ENCODE measurements at places on chromosomes 3 and 15. TPM values are rescaled to one million over a fixed set of nuclear protein-coding genes. Genes with fewer than 3 reads are reported as not detected.

The TMEM108 gene
- total RNA-seq, result not detected

- H3K4me3 ChIP-seq, result no peak overlapping the region
- H3K4me1 ChIP-seq, result no peaks in the 10 kb centered on the region
- DNase-seq, result no peak
- H3K27ac ChIP-seq, result no peak overlapping the region
- no peaks in the 10 kb centered on the region for H3K27me3 ChIP-seq
These were observed 1334.4 kb upstream of the ALCAM start for GRCh38 chr3:104032283-104032682.

- no peaks in the 10 kb centered on the region for H3K36me3 ChIP-seq
- no peaks in the 10 kb centered on the region for H3K27me3 ChIP-seq
- H3K4me1 ChIP-seq, result no peaks in the 10 kb centered on the region
- no peak overlapping the region for H3K27ac ChIP-seq
- no peak for DNase-seq
These were observed 428.3 kb upstream of the ATP11B start for GRCh38 chr3:182364723-182365650.

GRCh38 chr3:197132916-197133530 lies 103.4 kb upstream of the MELTF start:
- no peaks in the 10 kb centered on the region for H3K27me3 ChIP-seq
- H3K4me1 ChIP-seq, result no peaks in the 10 kb centered on the region
- DNase-seq, result no peak
- no peak overlapping the region for H3K4me3 ChIP-seq

DNA sequence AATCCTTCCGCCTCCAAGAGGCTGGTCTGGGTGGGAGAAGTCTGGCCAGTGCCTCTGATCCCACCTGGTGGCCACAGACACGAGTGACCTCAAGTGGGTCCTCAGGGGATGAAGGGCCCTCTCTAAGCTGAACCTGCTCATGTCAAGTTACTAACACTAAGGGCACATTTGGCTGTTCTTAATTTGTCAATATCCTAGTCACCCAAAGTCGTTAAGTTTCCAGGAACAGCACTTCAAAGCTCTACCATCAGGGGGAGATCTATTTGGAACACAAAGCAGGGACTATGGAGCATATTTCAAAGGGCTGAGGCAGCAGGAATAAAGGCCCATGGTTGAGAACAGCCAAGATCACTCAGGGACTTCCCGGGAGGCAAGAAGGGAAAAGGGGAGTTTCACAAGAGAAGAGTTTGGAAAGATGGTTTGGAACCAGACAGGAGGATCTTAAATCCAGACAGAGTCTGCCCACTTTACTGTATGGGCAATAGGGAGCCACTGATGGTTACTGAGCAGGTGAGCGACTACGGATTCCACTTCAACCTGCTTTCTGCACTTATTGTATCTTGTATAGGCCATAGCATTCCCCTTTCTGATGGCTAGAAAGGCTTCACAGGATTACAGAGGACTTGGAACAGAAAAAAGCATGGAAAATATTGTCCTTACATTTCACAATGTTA lies 13.7 kb downstream of the OXTR start:
- DNase-seq, result no peak
- no peak overlapping the region for H3K4me3 ChIP-seq
- no peaks in the 10 kb centered on the region for H3K27me3 ChIP-seq

DNA sequence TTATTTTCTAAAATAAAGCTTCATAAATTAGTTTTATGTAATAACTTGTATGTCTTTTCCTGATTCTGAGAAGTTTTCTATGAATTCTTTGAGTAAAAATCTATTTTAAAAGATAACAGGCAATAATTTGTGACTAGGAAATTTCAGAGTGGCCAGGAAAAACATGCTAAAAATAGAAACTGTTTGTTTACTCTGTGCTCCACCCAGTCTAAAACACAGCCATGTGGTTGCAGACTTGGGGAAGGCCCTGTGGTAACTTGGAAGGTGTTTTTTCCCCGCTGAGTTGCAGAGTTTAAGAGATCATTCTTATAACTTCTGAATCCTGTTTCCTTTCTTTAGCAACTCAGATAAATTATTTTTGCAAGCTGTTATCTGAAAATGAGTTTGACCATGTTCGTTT lies 21.9 kb downstream of the PLCL2 start:
- no peaks in the 10 kb centered on the region for H3K27me3 ChIP-seq
- peaks cover 64% of the 10 kb centered on the region for H3K4me1 ChIP-seq
- no peak overlapping the region for H3K27ac ChIP-seq
- no peak overlapping the region for H3K4me3 ChIP-seq
- no peaks in the 10 kb centered on the region for H3K36me3 ChIP-seq
- no peak for DNase-seq

The POLQ gene
- total RNA-seq, result 0.38 TPM

The TGM5 gene
- not detected for total RNA-seq

DNA sequence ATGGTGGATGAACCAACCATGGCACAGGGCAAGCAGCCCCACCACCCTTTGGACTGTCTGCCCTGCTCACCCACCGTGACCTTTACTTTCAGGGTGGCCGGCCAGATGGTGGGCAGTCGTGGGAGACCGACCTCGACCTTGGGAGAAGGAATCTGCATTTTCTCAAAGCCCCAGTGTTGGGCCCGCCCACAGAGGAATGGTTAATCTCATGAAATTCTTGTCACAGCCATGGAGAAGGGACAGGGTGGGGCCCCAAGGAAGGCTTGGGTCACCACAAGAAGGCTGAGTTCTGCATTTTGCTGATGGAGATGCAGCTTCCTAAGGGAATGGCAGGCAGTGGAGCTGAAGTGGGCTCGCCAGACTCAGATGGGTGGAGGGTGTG lies 2.9 kb downstream of the PLXND1 start:
- H3K4me3 ChIP-seq, result no peak overlapping the region
- H3K4me1 ChIP-seq, result peaks cover 6% of the 10 kb centered on the region
- no peak overlapping the region for H3K27ac ChIP-seq
- no peak for DNase-seq
- H3K27me3 ChIP-seq, result peaks cover 6% of the 10 kb centered on the region
- no peaks in the 10 kb centered on the region for H3K36me3 ChIP-seq

GRCh38 chr15:94844198-94844537 lies 612.8 kb downstream of the MCTP2 start:
- H3K36me3 ChIP-seq, result no peaks in the 10 kb centered on the region
- no peak overlapping the region for H3K27ac ChIP-seq
- no peaks in the 10 kb centered on the region for H3K4me1 ChIP-seq
- no peak overlapping the region for H3K4me3 ChIP-seq
- H3K27me3 ChIP-seq, result peaks cover 4% of the 10 kb centered on the region

The SRPRB gene
- 63.3 TPM for total RNA-seq

- H3K4me3 ChIP-seq, result peak overlapping the region; percentile 10
- no peaks in the 10 kb centered on the region for H3K36me3 ChIP-seq
- peak overlapping the region; percentile 2 for H3K27ac ChIP-seq
- no peaks in the 10 kb centered on the region for H3K27me3 ChIP-seq
- H3K4me1 ChIP-seq, result peaks cover 80% of the 10 kb centered on the region
These were observed 90.0 kb upstream of the ICE2 start for GRCh38 chr15:60568914-60569391.

DNA sequence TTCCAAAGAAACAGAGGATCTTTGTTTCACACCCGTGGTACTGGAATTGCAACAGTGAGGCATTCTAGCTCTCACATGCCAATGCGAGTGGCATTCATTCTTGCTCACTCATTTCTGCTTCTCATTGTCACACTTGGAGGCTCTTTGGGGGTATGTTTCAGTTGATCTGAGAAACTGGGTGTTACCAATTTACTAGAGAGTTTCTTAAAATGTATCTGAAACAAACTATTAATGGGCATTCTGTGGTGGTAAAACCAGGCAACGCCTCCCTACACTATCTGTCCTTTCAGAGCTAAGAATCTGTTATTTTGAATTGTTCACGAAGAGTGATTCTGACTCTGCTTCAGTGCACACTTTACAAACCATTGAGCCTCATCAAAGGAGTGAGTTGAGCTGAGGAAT lies 140.6 kb upstream of the BHLHE40 start:
- no peaks in the 10 kb centered on the region for H3K27me3 ChIP-seq
- no peak for DNase-seq
- H3K27ac ChIP-seq, result no peak overlapping the region
- H3K36me3 ChIP-seq, result peaks cover 4% of the 10 kb centered on the region
- no peak overlapping the region for H3K4me3 ChIP-seq

DNA sequence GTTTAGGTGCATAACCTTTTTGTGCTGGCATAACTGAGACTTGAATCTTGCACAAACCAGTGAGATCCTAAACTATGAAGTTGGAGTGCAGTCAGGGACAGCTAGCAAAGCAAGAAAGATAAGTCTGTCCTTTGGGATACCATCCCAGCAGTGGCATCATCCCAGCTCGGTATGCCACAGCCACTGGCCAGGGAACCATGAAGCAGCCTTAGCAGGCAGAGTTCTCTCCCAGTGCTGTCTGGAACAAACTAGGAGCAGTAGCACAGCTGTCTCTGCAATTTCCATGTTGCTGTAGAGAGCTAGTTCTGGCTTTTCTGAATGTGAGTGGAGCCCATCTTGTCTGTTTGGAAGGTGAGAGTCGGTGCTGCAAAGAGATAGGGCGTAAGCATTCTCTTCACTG lies 130.3 kb downstream of the DTWD1 start:
- no peaks in the 10 kb centered on the region for H3K36me3 ChIP-seq
- no peak overlapping the region for H3K27ac ChIP-seq
- H3K4me1 ChIP-seq, result no peaks in the 10 kb centered on the region
- H3K4me3 ChIP-seq, result no peak overlapping the region
- DNase-seq, result no peak
